ENCODE measurements at places on chromosomes 2 and 18. TPM values are rescaled to one million over a fixed set of nuclear protein-coding genes. Genes with fewer than 3 reads are reported as not detected.

The ACADL gene
- total RNA-seq = not detected

The NBEAL1 gene
- 19.0 TPM for total RNA-seq

DNA sequence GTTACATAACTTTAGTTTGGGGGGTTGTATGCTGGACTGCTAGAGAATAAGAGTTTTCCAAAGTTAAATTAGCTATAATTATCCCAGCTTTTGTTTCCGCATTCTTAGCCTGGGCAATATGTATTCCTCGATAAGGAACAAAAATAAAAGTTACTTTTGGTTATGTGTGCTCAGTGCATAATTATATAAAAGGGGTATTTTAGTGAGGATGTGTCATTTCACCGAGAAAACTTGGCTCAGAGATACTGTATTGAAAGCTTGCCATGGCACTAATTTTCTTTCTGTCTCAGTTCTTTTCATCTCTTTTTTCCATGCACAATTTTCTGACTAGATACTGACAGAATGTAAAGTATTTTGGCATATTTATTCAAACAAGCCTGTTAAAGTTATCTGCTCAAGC is 28.2 kb downstream of the ARHGAP15 start:
- no peaks in the 10 kb centered on the region for H3K27me3 ChIP-seq
- no peak for DNase-seq
- no peak overlapping the region for H3K27ac ChIP-seq
- H3K4me1 ChIP-seq = peaks cover 5% of the 10 kb centered on the region

DNA sequence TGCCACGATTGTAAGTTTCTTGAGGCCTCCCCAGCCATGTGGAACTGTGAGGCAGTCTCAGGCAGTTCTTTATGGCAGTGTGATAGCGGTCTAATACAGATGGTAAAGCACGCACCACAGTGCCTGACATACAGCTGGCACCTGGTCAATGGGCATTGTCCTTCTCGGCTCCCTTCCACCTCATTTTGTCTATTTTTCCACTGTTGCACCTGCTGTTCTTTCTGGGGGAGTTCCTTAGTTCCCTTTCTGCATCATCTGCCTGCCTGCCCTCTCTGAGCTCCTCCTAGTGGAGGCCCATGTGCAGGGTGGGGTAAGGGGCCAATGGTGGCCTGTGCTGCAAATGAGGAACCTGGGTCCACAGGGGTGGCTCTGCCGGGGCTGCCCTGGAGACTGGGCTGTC is 157.6 kb downstream of the LPIN1 start:
- no peak overlapping the region for H3K4me3 ChIP-seq
- H3K27ac ChIP-seq = no peak overlapping the region
- DNase-seq = no peak
- no peaks in the 10 kb centered on the region for H3K27me3 ChIP-seq
- no peaks in the 10 kb centered on the region for H3K4me1 ChIP-seq
- H3K36me3 ChIP-seq = no peaks in the 10 kb centered on the region

DNA sequence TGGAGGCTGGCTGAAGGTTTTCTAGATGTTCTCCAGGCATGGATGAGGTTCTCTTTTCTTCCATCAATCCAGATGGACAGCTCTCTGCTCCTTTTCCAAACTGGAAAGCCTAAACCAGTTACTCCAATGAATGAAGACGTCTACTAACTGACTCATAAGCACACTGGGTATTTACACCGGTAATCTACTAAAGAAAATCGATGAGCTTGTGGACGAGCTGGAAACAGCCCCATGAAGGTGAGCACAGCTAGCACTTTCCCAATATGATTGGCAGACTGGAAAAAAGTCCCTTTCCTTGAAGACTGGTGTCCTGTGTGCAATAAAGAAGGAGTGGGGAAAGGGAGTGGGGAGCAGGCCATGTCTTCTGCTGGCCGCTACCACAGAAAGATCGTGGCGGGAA is 84.0 kb downstream of the ACTR2 start:
- H3K4me1 ChIP-seq = peaks cover 16% of the 10 kb centered on the region
- peaks cover 13% of the 10 kb centered on the region for H3K36me3 ChIP-seq
- no peak overlapping the region for H3K27ac ChIP-seq
- H3K4me3 ChIP-seq = no peak overlapping the region
- H3K27me3 ChIP-seq = peaks cover 9% of the 10 kb centered on the region

DNA sequence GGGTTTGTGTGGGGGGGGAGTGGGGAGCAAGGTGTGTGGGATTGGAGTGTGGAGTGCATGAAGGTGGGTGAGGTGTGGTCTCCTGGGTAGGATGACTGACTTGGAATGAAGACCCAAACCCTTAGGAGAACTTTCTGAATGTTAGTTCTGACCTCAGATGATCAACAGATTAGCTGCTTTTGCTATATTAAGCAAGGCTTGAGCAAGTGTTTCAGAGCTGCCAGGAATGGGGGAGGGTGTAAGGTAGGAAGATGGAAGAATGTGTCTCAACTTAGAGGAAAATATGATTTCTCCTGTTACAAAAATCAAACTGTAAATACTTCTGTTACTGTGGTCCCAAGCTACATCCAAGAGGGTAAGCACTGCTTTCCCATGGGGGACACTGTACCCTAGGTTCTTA is 273.6 kb downstream of the TGIF1 start:
- no peak for DNase-seq
- peaks cover 2% of the 10 kb centered on the region for H3K27me3 ChIP-seq
- H3K27ac ChIP-seq = no peak overlapping the region
- no peaks in the 10 kb centered on the region for H3K36me3 ChIP-seq
- peaks cover 5% of the 10 kb centered on the region for H3K4me1 ChIP-seq
- H3K4me3 ChIP-seq = no peak overlapping the region
